A375 (cell line): ENCODE measurements at places on chromosomes 5 and 9. TPM values are rescaled to one million over a fixed set of nuclear protein-coding genes. Genes with fewer than 3 reads are reported as not detected.

Gene ADAMTS2
- 0.19 and 0.58 TPM in 2 replicates for total RNA-seq

Gene TAS2R1
- total RNA-seq = not detected in 2 replicates

Gene TEK
- 0.16 and 0.30 TPM in 2 replicates for total RNA-seq

Gene DNAJC25
- 7.5 and 11.7 TPM in 2 replicates for total RNA-seq

Gene NOXA1
- total RNA-seq = 0.56 and 1.2 TPM in 2 replicates

Gene SH3GL2
- total RNA-seq = 1.8 and 2.4 TPM in 2 replicates
